ENCODE measurements at places on chromosomes 16 and 17.

DNA sequence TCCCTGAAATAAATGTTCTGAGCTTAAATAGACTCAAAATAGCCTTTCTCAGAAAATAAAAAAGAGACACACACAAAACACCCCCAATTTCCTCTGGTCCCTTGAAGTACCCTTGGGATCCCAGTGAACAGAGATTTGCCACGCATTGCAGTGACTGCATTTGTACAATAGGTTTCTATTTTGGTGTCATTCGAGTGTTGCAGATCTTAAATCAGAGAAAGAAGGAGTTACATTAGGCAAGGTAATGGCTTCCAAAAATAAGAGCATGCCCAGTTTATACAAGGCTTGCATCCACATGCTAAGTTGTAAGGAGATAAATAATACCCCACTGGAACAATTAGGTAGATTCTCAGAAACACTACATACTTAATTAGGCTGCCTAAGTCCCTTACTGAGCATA, 2.2 kb downstream of the TOX3 start:
- no peak for DNase-seq

GRCh38 chr17:70171159-70171558, 1.8 kb downstream of the KCNJ2 start:
- no peak for DNase-seq

GRCh38 chr16:81537721-81538561, 93.3 kb downstream of the CMIP start:
- DNase-seq: no peak

GRCh38 chr17:79715098-79715942, 15.4 kb upstream of the ENPP7 start:
- no peak for DNase-seq

- DNase-seq: no peak
Measured at GRCh38 chr16:2954656-2955381, 9.3 kb upstream of the KREMEN2 start.

DNA sequence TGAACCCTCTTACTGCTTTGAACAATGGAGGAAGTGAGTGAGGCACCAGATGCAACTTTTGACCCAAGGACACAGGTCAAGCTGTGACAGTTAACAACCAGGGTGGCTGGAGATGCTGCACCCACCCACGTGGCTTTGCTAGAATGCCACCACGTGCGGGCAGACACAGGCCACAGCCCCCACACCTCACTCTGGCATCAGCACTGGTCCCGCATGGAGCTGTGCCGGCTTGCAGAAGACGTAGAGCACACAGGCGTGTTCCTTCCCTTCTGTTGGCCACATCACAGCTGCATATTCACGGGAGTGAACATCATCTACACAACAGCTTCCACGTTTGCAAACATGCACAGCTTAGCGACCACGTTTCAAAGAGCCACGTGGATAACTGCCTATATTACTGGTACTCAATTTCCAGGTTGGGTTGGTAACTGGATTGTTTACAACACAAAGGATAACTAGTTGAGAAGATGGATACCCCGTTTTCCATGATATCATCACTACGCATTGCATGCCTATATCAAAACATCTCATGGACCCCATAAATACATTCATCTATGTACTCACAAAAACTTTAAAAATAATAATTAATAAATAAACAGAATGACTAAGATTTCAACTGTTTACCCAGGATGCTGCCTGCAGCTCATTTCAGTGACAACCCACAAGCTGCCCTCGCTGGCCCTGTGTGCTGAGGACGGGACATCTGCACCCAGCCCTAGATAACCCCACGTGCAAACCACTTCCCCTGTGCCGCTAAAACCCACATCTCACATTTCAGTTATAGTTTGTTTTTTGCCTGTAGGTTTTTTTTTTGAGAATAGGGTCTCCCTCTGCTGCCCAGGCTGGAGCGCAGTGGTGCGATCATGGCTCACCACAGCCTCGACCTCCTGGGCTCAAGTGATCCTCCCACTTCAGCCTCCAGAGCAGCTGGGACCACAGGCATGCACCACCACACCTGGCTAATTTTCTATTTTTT, 132.0 kb downstream of the ANKRD11 start:
- DNase-seq: no peak

DNA sequence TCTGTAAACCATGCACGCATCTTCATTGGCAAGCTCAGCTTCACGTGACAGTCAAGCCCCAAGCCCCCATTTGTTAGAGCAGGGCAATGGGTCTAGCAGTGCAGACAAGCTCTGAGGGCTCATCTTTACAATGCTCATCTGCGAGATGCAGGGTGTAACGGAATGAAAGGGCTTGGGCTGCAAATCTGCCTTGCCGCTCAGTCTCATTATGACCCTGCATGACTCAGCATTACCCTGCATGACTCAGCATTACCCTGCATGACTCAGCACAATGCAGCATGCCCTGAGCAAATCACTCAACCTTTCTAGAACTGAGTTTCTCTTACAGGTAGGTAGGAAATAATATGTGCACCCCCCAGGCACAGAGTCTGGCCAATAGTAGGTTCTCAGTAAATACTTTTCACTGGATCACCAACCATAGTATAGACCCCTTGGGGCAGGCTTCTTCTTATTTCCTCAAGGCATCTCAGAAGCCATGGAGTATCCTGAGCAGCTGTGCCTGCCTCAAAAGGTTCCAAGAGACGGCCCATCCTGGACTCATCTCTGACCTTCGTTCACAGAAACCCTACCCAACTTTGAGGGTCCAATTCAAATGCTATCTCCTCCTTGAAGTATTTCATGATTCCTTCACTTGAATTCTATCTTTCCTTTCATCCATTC, 391.3 kb upstream of the CDH5 start:
- no peak for DNase-seq

DNA sequence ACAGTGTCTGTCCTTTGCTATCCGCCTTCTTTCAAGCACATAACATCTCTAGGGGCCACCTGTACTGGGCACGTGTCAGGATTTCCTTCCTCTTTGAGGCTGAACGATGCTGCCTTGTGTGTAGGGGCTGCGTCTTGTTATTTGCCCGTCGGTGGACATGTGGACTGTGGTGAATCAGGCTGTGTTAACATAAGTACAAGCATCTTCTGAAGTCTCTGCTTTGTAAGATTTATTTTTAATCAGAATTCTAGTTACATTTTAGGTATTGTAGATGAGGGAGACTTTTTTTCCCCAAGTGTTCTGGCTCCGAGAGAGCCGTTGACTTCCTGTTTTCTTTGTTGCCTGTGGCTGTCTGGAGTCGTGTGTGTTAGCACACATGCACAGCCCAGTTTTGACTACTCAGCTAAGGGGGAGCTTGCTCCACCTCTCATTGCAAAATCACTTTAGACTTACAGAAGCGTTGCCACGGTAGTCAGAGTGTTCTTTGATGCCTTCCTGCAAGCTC, 26.1 kb downstream of the SPG7 start:
- DNase-seq: no peak

- no peak for DNase-seq
Measured at GRCh38 chr16:84582958-84583516, 34.8 kb downstream of the COTL1 start.

GRCh38 chr17:80283116-80283852, 22.6 kb downstream of the RNF213 start:
- DNase-seq: no peak

- peak; percentile 56 for DNase-seq
Measured at GRCh38 chr16:77531752-77532151, 96.9 kb upstream of the ADAMTS18 start.

- DNase-seq: peak; percentile 60
Measured at GRCh38 chr16:55529018-55529417, 20.1 kb downstream of the LPCAT2 start.

- DNase-seq: no peak
Measured at GRCh38 chr17:30599428-30600059, 122.3 kb downstream of the GOSR1 start.

- DNase-seq: peak; percentile 17
Measured at GRCh38 chr16:1414532-1415260, at the start of gene UNKL. TSS of gene UNKL (minus strand) at chr16:1414704. CDS start at chr16:1414691, 13 bp downstream.

- DNase-seq: no peak
Measured at GRCh38 chr17:70074236-70074830, 692 bp upstream of the KCNJ16 start.

- no peak for DNase-seq
Measured at GRCh38 chr16:64866021-64866420, 255.8 kb downstream of the CDH11 start.

- no peak for DNase-seq
Measured at GRCh38 chr16:17481736-17482135, 11.0 kb upstream of the XYLT1 start.

GRCh38 chr16:47043200-47043599, 69.7 kb upstream of the DNAJA2 start:
- no peak for DNase-seq

DNA sequence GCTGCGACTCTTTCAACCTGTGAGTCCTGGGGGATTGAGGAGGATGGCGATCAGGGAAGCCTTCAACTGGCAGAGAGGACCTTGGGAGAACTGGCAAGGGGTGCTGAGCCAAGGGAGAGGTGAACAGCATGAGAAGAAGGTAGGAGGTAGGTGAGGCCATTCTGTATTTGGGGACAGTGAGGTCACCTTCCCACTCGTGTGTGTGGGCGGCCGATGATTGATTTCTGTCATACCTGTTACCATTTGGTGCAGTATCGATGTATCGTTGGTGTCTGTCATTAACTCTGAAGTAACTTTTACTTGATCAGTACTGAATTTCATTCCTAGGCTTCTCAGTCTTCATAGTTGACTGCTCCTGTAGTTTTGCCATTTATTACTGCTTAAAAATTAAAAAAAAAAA, 3.8 kb downstream of the ARSG start:
- no peak for DNase-seq

GRCh38 chr16:57688987-57689761, 5.4 kb upstream of the DRC7 start:
- no peak for DNase-seq

DNA sequence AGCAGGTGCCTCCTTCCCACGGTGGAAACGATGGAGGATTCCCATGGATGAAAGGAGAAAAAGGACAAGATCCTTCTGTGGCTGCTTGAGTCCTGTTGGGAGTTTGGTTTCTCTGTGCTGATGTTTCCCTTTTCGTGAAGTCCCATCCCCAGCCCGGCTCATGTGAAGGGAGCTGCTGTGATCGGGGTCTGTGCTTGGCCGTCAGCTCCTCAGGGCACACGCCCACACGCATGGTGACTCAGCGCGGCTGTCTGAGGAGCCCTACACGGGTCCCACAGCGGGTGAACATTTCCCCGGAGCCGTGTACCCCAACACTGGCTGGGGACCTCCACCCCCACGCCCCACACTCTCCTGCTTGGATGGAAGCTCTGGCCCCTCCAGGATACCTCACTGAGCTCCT, 44.5 kb upstream of the SSTR5 start:
- no peak for DNase-seq

DNA sequence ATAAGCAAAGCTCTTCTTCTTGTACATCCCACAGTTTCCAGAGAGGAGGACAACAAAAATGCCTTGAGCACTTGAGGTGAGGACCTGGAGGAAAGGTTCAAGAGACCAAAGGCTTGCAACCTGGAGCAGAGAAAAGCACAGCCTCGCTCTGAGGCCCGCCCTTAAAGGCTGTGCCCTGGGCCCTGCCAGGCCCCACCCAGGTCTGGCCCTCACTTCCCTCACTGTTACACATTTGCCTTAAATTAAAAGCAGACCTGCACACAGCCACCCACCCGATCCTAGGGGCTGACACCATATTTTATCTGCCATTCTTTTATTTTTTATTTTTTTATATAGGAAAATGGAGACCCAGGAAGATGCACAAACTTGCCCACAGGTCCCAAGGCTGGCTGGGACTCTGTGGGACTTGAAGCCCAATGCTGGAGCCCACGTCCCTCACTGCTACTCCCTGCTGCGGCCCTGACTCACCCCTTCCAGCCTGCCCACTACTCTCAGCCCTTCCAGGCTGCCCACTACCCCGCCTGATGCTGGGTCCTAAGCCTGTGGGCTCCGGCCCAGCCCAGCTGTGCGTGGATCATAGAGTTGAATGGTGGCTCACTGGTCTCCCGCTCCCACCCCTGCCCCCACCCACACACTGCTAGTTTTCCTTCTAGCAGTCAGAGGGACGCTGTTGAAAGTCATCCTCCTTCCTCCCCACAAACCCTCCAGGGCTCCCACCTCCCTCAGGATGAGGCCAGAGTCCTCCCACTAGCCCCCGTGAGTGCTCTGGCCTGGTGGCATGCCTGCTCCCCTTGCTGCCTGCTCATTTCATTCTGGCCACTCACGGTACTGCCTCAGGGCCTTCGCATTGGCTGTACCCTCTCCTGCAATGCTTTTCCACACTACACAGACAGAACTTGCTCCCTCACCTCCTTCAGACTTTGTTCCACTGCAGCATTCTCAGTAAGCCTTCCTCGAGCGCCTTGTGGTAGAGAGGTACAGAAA, 77.6 kb upstream of the MED9 start:
- peak; percentile 12 for DNase-seq

- DNase-seq: no peak
Measured at GRCh38 chr16:11672206-11673090, 4.2 kb downstream of the SNN start.

DNA sequence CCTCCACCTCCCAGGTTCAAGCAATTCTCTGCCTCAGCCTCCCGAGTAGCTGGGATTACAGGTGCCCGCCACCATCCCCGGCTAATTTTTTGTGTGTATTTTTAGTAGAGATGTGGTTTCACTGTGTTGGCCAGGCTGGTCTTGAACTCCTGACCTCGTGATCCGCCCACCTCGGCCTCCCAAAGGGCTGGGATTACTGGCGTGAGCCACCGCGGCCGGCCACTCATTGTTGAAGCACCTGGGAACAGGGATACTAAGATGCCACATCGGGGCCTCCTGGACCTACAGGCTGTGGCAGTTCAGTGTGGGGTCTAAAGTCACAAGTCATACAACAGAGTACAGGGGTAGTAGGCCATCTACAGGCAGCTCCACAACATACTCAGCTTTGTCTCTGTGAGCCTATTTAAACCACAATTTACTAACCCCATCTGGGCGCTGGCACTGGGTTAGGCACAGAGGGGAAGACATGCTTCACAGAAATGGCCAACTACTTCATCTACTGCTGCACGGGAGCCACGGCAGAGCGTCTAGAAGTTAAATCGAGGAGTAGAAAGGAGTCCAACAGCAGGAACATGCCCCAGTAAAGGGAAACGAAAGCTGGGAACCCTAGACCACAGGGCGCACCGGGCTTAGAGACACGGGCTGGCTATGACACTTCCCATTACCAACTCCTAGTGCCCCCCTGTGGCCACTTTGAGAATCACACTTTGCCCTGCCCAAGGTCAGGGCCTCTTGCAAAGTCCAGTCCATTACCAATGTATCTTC, 4.3 kb downstream of the VAMP2 start:
- DNase-seq: peak; percentile 73

Measured in skin of body (tissue), 3 donors.